ENCODE measurements at places on chromosomes 12 and 14. TPM values are rescaled to one million over a fixed set of nuclear protein-coding genes. Genes with fewer than 3 reads are reported as not detected.

The CLIP1 gene
- total RNA-seq = 42.9 TPM

The KRT6C gene
- not detected for total RNA-seq

The STYK1 gene
- 4.4 TPM for total RNA-seq

The OR6C76 gene
- not detected for total RNA-seq

The LIN7A gene
- total RNA-seq = 1.5 TPM

The RFC5 gene
- total RNA-seq = 78.6 TPM

All from HCT116 (cell line).